Dermis lymphatic vessel endothelial cell (primary cell): ENCODE measurements at places on chromosomes 2 and 18. TPM values are rescaled to one million over a fixed set of nuclear protein-coding genes. Genes with fewer than 3 reads are reported as not detected.

GTF2A1L gene
- total RNA-seq: 0.09 and 0.11 TPM in 2 replicates

AMER3 gene
- not detected in 2 replicates for total RNA-seq

PMAIP1 gene
- 10.5 and 12.9 TPM in 2 replicates for total RNA-seq

STK36 gene
- total RNA-seq: 5.5 and 6.7 TPM in 2 replicates

LRRC30 gene
- not detected in 2 replicates for total RNA-seq

NGEF gene
- total RNA-seq: under 0.01 and 0.22 TPM in 2 replicates
